Pons (tissue), 1 donor: ENCODE measurements at places on chromosomes 3 and 15.

- peak; percentile 37 for DNase-seq
These were observed 75.2 kb downstream of the NEO1 start for GRCh38 chr15:73127302-73127936.

DNA sequence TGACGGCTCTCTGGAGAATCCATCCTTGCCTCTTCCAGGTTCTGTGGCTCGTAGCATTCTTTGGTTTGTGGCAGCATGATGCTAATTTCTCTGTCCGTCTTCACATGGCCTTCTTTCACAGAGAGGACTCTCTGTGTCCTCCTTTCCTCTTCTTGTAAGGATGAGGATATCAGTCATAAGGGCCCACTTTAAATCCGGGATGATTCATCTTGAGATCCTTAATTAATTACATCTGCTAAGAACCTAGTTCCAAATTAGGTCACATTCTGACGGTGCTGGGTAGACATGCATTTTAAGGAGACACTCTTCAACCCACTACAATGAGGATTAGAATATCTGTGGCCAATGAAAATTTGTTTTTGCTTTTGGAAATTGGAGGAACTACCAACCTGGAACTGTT lies 15.7 kb upstream of the GXYLT2 start:
- no peak for DNase-seq

DNA sequence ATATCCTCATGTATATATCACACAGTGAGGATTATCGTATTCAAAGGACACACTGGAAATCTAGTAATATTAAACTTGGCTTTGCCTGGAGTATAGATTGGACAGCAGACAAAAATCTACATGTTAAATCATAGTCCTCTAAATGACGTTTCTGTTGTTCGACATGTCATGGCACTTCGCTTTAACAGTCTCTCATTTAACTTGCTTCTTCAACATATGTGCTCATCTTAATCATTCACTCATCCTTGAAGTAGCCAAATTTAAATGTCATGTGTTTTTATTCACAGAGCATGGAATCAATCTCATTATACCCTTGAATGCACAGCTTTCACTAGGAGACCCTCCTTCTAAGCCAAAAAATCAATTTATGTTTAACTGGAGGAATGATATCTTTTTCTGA lies 417.0 kb upstream of the CNTN6 start:
- no peak for DNase-seq

DNA sequence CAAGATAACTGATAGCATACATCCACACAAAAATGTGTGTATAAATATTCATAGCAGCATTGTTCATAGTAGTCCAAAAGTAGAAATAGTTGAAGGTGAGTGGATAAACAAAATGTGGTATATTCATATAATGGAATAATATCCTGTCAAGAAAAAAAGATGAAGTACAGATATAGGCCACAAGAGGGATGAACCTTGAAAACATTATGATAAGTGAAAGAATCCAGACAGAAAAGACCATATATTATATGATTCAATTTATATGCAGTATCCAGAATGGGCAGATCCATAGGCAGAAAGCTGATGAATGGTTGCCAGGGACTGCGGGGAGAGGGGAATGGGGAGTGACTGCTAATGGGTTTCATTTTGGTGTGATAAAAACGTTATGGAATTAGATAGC lies 54.3 kb upstream of the TNIK start:
- DNase-seq: no peak

- DNase-seq: no peak
These were observed 1055.7 kb upstream of the EPHA6 start for GRCh38 chr3:95758707-95759106.

GRCh38 chr15:25859838-25860645 lies 3.1 kb downstream of the ATP10A start:
- no peak for DNase-seq

DNA sequence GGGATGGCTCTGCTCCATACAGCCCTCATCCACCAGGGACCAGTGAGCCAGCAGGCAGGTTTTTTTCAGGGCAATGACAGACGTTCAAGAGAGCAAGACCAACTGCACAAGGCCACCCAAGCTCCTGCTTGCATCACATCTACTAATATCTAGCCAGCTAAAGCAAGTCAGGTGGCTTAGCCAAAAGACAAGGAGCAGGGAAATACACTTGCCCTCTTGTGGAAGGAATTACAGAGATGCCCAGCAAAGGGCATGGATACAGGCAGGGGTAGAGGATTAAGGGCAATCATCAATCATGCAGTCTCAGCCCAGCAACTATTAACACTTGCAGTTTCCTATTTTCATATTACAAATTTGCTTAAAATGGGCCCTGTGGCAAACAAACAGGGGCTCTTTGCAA lies 81.5 kb upstream of the NTRK3 start:
- no peak for DNase-seq

DNA sequence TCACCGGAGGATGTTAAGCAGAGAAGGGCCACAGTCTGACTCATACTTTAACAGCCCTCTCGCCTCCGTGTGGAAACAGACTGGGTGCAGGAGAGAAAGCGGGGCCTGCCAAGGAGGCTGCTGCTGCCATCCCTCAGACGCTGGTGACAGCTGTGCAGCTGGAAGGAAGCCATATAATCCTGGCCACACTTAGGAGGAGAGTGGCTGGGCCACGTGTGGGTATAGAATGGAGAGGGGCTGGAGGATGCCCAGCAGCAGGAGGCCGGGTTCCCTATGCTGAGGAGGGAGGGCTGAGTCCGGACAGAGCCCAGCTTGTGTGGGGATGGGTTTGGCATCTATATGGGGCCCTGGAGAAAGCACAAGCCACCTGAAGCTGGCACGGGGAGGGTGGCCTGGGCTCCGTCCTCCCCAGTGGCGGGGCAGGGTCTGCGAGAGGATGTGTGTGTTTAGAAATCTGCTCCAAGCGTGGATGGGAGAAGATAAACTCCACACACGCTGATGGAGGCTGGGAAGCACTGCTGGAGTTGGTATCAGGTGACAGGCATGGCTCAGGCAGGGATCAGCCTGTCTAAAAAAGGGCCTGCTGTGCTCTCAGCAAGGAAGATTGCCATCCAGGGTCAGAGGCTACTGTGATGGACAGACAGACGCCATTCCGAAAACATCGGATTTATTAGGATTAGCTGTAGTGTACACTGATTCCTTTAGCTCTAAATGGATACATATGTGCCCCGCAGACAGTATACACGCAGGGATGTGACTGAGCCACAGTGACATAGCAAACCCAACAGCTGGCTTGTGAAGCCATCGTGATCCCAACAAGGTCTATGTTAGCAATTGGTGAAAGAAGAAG lies 15.9 kb downstream of the ABTB1 start:
- DNase-seq: no peak

DNA sequence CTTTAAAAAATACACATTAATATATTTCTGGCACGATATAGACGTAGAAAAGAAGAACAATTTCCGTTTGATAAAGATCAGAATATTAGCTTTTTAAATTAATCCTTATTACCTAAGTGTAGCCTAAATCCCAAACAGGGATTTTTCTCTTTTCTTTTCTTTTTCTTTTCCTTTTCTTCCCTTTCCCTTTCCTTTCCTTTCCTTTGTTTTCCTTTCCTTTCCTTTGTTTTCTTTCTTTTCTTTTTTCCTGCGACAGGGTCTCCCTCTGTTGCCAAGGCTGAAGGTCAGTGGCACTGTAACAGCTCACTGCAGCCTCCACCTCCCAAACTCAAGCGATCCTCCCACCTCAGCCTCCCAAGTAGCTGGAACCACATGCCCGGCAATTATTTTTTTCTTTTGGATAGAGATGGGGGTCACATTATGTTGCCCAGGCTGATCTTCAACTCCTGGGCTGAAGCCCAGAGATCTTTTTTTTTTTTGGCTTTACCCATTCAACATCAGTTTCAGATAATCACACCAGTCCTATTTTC lies 1.8 kb upstream of the USF3 start:
- no peak for DNase-seq

DNA sequence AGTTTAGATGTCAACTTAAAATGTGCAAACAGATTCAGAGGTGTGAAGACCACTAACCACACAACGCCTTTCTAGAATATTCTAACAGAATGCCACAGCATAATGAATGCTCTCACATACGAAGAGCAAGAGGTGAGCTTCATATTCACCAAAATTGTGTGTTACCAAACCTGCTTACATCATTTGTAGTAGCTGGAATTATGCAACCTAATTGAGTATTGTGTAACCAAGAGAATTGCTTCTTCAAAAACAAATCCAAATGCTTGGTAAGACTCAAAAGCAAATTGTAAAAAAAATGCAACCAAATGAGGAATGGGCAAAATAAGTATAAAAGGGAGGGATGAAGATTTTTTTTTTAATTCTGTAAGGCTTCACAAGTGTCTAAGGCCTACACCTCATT lies 160.7 kb downstream of the TAFA4 start:
- DNase-seq: no peak

DNA sequence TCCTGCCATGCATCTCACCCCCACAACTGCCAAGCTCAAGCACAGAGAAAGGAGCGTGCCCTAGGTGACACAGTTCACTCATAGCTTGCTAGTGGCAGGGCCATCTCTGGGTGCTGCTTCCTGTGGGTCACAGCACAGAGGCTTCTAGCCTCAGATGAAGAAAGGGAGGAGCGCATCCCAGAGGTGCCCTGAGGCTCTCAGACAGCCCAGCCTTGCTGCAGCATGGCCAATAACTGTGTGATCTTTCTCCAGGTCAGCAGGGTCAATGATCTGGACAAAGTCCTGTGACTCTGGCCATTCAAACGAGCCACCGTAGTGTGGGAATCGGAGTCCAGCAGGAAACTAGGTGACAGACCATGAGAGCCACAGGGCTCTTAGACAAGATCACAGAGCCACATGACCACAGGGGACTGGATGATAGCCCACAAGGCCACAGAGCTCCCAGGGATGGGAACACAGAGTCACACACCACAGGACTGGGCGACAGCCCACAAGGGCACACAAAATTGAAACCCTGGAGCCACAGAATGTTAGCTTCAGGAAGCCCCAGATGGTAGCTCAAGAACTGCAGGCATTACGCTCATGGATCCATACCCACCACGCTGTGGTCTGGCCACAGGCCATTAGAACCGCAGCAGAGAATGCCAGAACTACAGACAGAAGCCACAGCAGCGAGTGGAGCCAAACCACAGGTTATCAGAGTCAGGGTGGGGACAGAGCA lies 25.9 kb upstream of the GRIP2 start:
- DNase-seq: no peak

DNA sequence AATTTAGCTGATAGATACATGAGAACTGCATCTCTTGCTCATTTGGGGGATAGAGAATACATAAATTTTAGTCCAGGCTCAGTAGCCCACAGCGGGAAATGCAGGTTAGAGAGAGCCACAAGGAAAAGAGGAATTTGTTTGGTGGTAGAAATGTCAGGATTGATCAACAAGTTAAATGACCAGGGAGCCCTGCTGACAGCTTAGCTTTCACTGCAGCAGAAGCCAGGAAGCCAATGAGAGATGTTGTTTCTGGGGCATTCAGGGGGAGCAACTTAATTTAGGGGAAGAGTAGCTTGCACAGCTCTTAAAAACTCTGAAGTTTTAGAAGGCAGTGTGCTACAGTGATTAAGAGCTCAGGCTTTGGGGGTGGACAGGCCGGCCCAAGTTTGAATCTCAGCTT lies 22.7 kb downstream of the ARHGEF26 start:
- DNase-seq: no peak

GRCh38 chr3:174303907-174304560 lies 555.1 kb upstream of the NAALADL2 start:
- DNase-seq: no peak

DNA sequence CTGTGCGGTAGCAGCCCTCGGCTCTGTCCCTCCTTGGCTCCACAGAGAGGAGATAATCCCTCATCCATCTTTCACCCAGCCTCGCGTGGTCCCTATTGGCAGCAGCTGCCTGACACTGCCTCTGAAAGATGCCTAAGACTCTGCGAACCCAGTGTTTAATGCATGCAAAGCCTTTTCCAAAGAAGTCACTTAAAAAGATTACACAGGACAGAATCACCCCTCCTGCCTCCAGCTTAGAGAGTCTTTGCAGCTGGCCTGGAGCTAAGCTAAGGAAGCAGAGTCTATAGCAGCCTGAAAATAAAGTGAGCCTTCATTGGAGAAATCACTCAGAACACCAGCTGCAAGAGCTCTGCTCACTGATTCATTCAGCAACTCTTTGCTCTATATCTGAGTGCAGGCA lies 247.2 kb downstream of the SHQ1 start:
- DNase-seq: peak; percentile 45

- peak; percentile 66 for DNase-seq
These were observed 190.7 kb downstream of the MAGI1 start for GRCh38 chr3:65848024-65848423.

GRCh38 chr3:153210660-153211059 lies 48.6 kb downstream of the RAP2B start:
- no peak for DNase-seq

GRCh38 chr3:126287171-126287535 lies 70.1 kb downstream of the KLF15 start:
- no peak for DNase-seq

- DNase-seq: no peak
These were observed 238.9 kb downstream of the SUCLG2 start for GRCh38 chr3:67415511-67415910.
